ENCODE measurements at places on chromosomes 3 and 15.

GRCh38 chr15:87167055-87167454, 1087.4 kb downstream of the AGBL1 start:
- no peak for DNase-seq

- DNase-seq, result no peak
Measured at GRCh38 chr3:111714305-111714704, 119.2 kb upstream of the ZBED2 start.

GRCh38 chr3:15117011-15117410, 18.1 kb upstream of the RBSN start:
- DNase-seq, result no peak

DNA sequence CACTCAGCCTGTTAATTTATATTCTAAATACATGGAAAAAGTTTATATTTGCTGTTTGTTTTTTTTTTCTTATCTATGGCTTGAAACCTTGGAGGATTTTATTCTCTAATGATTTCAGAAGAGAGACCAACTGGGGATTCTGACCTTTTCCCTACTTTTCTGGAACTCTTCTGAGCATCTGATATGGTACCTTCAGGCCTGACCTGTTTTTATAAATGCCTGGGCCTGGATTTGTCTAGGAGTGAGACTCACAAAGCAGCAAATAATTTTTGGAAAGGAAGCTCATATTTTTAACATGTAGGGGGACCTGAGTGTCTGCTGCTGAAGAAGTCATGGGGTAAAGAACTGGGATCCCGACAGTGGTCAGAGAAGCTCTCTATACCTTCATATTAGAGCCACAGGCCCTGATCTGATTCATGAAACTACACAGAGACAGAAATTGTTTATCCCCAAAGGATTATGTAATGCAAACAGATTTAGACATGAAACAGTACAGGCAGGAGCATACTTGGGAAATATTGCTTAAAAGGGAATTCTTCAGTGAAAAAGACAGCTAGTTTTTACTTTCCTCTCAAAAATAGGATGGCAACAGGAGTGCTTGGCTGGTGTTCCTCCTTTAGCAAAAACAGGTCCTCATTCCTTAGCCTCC, 15.9 kb downstream of the PPM1L start:
- no peak for DNase-seq

GRCh38 chr15:31609258-31609681, 282.6 kb downstream of the KLF13 start:
- no peak for DNase-seq

DNA sequence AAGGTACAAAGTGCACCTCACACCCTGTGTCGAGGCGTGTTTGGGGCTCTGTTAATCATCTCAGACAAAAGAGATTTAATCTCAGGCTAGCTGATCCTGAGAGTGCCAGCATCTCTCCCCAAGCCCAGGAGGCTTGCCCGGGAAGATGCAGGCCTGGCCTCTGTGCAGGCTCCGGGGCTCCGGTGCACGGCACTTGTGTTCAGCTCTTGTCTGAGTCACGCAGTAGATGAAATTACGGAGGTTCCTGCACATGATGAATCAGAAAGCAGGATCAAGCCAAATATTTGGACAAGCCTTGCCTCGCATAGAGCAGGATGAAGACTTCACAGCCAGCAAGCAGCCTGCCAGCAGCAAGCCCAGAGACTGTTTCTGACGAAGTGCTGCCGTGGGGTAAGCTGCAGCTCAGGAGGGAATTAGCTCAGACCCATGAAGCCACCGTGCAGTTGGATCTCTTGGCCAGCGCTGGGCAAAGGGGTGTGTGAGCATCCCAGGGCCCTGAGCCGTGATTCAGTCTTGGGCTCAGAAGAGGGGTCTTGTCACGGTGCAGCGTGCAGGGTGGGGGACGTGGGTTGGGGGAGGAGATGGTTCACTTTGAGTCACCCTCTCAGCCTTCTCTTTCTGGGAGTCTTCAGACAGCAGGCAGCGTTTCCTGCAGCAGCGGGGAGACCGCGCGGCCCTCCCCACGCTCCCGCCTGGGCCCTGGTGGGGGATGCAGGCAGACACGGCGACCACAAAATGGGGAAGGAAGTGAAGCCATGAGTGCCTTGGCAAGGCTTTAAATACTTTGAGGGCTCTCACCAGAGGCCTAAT, 89.2 kb upstream of the MEF2A start:
- peak; percentile 54 for DNase-seq

DNA sequence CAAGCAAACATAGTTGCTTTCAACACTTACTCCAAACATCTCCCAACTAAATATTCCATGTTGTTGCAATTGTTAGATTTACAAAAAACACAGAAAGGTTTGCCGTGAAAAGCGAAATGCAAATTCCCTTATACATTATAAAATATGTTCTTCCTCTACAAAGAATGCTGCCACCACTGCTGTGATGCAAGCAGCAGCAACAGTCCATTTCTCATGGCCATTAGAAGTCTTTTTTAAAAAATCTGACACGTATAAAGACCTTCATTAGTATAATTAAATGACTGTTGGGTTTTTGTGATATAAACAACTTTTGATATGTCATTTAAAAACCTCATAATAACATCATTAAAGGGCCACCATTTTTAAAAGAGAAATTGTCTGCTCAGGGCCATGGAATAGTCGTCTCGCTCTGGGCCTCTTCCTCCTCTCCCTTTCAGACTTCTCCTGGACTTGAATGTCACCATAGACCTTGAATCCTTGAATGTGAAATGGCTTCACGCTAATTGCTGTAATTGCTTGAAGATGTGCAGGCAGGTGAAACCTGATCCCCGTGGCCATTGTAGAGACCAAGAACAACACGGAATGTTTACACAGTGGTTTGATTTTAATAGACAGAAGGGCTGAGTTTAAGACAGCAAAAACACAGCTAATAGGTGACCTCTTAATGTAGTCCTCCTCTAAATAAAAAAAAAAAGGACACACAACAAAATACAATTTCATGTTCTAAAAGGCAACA, 450.4 kb downstream of the FOXP1 start:
- DNase-seq, result no peak

GRCh38 chr15:35481992-35482391, 64.0 kb downstream of the DPH6 start:
- no peak for DNase-seq

DNA sequence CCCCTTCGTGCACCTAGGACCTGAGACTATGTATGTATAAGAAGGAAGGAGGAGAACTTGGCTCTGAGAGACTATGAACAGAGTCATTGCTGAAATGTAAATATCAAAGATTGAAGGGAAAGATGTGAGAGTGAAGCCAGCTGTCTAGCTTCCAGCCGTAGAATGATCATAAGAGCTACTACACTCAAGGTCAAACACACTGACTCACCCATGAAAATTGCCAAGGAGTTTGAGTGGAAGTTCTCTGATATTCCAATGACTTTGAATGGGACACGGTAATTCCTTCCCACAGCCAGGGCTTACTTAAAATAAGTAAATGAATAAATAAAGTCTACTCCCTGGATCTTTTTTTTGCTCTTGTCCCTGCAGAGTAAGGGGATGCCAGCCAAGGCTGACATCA, 398.9 kb upstream of the TPRG1 start:
- DNase-seq, result no peak

DNA sequence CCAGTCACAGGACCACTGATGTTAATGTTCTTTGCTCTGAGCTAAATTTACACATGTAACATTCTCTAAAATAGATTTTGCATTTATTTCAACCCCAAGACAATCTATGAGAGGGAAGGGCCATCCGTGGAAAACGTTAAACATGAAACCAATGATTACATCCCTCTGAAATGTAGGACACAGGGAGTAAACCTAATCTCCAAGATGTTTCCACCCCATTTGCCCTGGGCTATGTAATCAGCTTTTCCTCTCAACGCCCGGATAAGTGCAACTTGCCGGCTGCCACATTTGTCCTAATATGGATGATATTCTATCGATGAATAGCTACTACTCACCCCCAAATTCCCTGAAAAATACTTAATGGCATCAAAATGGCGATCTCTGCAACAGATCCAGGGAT, 6.4 kb upstream of the FMN1 start:
- no peak for DNase-seq

- DNase-seq, result no peak
Measured at GRCh38 chr3:96434651-96435050, 379.7 kb upstream of the EPHA6 start.

DNA sequence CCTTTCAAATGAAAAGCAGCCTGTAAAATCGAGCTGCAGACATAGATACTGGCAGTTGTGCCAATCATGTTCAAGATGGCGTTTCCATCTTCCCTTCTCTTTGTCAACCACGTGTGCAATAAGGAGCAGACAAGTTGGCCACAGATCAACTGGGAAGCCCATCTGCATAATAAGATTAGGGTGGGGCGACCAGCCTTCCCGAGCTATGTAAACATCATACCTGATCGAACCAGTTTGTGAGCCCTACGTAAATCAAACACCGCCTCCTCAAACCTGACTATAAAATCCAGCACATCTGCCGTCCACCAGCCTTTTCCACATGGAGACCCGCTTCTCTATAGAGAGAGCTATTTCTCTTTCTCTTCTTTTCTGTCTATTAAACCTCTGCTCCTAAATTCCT, 37.2 kb downstream of the TRIM42 start:
- no peak for DNase-seq

- DNase-seq, result no peak
Measured at GRCh38 chr15:85479071-85479647, 98.8 kb downstream of the AKAP13 start.

- no peak for DNase-seq
Measured at GRCh38 chr3:109643590-109643989, 306.2 kb upstream of the DPPA4 start.

- DNase-seq, result peak; percentile 38
Measured at GRCh38 chr3:187744169-187745151, 808 bp downstream of the BCL6 start.

- DNase-seq, result no peak
Measured at GRCh38 chr3:197337656-197338055, 39.2 kb upstream of the DLG1 start.

DNA sequence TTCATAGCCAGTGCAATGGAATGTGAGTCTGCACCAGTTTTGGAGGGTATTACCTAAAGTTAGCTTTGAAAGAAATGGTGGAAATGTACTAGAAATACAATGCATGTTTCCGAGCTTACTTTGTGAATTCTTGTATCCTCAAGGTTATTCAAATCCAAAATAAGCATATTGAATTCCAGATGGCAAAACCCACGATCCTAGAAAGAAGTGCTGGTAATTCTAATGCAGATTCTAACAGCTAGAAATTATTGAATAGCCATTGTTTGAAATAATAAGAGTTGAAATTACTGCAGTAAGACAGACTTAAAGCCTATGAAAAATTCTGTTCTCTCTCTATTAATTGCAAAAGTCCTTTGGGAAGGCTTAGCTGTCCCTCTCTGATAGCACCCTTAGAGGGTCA, 258.4 kb downstream of the CHL1 start:
- DNase-seq, result no peak

GRCh38 chr3:89692601-89693000, 585.2 kb downstream of the EPHA3 start:
- no peak for DNase-seq

DNA sequence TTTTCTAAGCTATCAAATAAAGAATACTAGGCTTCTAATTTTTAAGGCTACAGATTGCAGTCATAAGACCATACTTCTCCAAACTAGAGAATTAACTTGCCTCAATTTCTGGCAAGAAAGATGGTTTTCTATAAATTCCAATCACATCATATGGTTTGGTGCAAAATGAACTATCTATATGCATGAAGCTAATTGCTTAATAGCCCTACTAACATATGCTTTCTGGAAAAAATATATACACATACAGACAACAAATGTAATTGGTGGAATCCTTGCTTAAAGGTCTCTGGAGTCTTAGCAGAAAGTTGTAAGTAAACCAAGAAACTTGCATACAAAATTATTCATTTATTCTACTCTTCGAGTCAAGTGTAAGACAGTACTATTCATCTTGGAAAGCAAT, 113.1 kb upstream of the NANOGP8 start:
- no peak for DNase-seq

DNA sequence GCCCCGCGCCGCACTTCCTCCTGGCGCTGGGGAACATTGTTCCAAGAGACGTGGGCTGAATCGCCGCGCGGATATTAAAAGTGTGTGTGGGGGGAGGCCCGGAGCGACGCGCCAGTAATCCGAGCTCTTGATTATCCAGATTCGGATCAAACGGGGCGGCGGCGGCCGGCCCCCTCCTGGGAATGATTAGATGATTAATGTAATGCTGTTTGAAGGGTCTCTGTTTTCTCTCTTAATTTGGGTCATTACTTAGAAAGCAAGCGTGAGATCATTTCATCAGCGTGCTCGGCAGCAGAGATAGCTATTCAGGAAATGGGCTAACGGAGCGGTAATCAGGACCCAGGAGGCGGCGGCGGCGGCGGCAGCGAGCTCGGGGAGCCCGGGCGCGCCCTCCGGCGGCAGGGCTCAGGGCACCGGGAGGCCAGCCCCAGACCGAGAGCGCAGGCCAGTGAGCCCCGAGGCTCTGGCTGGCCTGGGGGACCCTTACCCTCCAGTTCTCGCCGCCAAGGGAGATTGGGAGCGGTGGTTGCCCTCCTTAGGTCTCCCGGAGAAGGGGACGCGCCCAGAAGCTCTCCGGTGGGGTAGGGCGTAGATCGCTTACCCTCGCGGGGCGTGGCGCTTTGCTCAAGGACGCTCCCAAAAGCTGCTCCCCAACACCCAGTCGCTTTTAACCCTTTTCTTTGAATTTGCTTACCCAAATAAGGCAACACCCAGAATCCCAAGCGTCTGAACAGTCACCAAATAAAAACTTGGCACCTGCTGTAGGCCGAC, 4.5 kb downstream of the FEZF2 start:
- DNase-seq, result no peak

DNA sequence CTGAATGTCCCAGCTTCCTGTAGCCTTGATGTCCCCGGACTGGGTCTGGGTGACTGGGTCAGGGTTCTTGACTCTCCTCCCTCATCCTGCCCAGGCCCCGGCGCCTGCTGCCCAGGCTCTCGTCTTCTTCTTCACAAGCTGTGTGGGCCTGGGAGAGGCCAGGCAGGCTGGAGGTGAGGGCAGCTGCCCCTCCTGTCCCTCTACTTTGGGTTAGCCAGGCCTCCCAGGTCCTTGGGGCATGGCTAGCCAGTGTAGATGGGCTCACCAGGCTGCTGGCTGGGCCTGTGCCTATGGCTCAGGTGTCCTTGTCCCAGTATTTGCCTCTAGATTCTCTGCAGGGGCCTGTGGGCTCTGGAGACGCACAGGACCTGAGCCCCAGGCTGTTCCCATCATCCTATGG, 31.8 kb downstream of the TKT start:
- DNase-seq, result no peak

DNA sequence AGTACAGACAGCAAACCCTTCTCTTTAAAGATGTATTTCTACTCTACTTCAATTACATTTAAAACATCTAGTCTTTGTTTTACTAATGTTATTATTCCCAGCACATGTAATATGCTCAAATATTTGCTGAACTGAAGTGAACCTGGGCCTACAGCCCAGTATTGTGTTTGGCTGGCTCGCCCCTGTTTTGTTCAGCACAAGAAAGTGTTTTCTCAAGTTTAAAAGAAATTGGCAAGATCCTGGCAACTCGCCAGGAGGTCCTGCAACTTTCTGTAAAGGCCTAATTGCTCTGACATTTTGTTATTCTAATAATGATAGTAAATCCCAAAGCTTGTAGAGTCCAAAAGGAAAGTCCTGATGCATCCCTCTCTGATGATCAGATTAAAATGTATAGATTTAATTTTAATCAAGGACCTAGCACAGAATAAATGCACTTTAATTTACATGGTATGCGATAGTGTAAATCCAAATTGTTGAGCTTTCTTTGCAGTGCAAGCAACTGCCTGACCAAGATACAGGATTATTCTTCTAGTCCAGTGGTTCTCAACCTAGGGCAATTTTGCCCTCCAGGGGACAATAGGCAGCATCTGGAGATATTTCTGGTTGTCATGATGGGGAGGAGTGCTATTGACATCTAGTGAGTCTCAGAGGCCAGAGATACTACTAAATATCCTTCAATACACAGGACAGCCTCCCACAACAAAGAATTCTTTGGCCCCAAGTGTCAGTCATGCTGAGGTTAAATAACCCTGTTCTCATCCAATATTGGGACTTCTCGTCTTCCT, 35.7 kb upstream of the TMOD3 start:
- no peak for DNase-seq
